ENCODE measurements at places on chromosomes 3 and 15.
A peak's percentile ranks its signal among the peaks of the same experiment; 100 is the strongest.

DNA sequence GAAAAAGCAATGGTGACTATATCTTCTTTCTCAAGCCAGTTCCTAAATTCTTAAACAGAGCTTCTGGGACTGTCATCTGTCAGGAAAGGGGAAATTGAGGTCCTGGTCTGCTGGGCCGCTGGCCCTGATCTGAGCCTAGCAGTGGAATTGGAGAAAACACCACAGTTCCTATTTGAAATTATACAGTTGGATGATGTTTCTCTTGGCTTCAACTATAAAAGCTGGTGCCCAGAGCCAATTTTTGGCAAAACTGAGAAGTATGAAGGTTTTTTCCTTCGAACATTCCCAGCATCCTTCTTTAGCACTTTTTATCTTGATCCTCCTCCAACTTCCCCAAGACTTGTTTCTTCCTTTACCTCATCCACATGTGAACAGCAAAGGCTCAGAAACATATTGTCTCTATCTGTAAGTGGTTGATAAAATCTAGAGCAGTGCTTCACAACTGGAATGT is 83.9 kb downstream of the CD47 start:
- DNase-seq, result no peak

DNA sequence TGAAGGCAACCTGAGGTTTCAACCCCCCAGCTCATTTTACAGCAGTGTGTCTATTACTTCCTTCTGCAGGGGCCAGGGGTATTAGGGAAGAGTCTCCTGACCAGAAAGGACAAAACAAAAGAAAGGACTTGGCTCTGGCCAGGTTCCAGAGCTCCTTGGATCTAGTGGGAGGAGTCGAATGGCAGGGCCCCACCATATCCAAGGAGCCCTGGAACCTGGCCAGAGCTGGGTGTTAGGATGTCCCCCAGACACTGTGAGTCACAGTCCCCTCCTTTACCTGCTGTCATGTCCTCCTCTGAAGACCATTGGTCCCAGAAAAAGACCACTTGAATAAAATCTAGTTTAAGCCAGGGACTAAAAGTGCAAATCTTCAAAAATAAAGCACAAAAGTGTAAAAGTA is 113.2 kb downstream of the EEFSEC start:
- DNase-seq, result no peak

- no peak for DNase-seq
These were observed at the start of gene ACSBG1 for GRCh38 chr15:78234515-78235040. Gene ACSBG1 (minus strand): TSS chr15:78234565. CDS start chr15:78234501, 64 bp downstream.

DNA sequence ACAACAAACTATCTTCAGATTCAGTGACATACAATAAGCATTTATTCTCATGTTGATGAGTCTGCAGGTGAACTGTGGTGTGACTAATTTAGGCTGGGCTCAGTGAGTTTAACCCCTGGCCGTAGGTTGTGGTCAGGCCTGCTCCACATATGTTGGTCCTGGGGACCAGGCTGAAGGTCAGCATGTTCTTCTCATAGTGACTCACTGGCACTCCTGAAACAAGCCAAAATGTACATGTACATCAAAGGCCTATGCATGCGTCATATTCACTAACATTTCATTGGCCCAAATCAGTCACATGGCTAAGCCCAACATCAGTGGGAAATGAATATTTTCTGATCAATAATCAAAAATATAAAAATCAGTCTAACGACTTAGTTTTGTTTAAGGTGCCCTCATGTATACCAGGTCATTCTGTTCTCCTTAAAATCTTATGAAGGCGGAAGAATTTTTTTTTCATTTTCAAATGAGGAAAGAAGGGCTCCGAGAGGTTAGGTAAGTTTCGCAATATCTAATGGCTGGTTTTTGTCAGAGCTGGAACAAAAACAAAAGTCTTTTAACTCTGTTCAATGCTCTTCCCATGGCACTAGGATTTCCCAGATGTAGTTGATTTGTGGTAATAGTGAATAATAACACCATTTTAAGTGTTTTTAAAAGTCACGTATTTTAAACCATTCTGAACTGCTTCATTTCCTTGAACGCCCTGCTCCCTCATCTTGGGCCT is 148.5 kb downstream of the MFSD1 start:
- DNase-seq, result no peak

- no peak for DNase-seq
These were observed 15.9 kb downstream of the COLQ start for GRCh38 chr3:15505479-15506165.

GRCh38 chr3:13470894-13471574 is 9.1 kb upstream of the HDAC11 start:
- peak; percentile 53 for DNase-seq

DNA sequence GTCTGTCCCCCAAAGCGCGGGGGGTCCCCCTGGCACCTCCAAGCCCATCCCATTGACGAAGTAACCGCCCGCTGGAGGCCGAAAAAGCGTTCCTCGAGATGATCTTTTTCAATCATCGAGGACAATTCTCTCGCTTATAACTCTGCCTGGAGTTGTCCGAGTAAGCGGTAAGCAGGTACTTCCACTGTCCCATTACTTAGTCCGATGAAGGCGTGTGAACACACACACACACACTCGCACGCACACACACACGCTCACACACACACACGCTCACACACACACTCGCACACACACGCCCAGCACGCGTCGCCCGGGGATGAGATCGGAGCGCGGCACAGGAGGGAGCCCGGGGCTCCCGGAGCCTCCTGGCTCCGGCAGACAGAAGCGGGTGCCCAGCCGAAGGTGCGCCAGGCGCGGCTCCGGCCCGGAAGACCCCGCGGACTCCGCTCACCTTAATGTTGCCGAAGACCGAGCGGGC is 430 bp downstream of the SLCO2A1 start:
- no peak for DNase-seq

GRCh38 chr3:133428552-133428951 is 28.7 kb downstream of the BFSP2 start:
- no peak for DNase-seq

DNA sequence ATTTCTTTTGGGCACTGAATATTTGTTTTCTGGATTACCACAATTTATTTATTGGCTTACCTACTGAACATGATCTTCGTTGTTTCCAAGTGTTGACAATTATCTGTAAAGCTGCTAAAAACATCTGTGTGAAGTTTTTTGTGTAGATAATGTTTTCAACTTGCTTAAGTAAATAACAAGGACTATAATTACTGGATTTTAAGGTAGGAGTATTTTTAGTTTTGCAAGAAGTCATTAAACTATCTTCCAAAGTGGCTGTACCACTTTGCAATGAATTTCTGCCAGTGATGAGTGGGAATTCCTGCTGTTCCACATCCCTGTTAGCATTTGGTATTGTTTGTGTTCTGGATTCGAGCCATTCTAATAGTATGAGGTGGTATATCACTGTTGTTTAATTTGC is 702.2 kb downstream of the MECOM start:
- no peak for DNase-seq

DNA sequence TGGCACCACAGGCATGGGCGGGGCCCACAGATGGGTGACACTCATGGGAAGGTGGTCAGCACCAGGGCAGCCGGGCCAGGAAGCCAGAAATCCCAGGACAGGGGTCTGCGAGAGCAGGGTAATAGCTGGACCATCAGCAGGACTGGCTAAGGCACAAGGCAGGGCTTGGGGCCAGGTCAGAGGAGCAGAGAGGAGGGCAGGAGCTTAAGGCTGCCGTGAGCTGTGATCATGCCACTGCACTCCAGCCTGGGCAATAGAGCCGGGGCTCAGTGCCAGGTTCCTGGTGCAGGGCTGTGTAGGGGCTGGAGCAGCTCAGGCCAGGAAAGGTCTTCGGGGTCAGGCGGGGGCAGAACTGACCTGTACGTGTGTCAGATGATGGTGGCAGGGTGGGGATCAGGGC is 64.2 kb upstream of the LINGO1 start:
- DNase-seq, result no peak

DNA sequence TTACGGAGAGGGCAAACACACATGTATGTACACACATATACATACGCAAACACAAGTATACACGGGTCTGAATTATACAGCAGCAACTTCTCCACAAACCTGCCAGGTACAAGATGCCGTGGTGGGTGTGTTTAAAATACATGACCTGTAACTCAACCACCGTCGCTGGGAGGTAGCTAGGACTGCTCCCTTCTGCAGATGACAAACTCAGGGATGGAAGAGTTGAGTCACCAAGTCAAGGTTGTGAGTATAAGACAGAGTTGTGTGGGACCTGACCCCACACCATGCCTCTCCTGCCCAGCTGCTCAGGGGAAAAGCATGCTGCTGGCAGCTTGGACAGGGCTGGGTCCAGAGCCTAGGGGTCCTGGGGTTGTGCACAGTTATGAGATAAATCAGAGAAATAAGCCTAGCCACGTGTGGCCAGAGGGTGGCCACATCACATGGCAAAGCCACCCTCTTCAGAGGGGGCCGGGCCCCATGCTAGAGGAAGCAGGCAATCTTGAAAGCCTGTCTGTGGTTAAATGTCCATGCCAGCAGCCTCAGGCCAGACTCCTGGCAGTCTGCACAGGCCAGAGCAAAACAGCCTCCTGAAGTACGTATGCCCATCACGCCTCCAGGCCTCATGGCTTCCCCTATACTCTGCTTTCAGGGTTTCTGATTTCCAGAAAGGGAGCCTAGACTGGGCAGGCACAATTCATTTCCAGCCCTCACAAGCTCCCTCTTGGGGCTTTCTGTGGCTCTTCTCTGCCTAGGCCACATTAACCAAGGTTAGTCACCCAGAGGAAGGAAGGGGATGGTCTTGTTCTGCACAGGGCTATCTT is 107.7 kb upstream of the RPL32 start:
- DNase-seq, result no peak

GRCh38 chr3:72702390-72702789 is 145.9 kb downstream of the SHQ1 start:
- no peak for DNase-seq

GRCh38 chr3:162353414-162353813 is 856.8 kb downstream of the OTOL1 start:
- no peak for DNase-seq

- peak; percentile 68 for DNase-seq
These were observed 394 bp downstream of the OSBPL10 start for GRCh38 chr3:31980530-31981205.

GRCh38 chr3:71128961-71129360 is 454.6 kb downstream of the FOXP1 start:
- DNase-seq, result no peak

- DNase-seq, result no peak
These were observed 84.7 kb upstream of the CPNE4 start for GRCh38 chr3:132119531-132119930.

DNA sequence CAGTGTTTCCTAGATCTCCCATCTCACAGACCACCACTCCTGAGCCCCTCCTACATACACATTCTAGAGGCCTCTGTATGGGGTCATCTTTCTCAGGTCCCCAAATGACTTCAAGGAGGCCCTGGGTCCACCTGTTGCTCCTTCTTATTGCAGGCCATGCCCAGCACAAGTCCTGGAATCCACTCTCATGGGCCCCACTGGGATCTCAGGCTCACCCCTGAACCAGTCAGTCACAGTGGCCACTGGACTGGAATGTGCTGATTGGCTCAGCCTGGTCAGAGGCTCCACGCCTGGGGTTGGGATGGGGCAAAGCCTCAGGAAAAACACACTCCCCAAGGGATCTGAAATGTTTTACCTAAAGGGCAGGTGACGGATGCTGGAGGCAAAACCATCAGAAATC is 55.7 kb downstream of the SPSB4 start:
- no peak for DNase-seq

DNA sequence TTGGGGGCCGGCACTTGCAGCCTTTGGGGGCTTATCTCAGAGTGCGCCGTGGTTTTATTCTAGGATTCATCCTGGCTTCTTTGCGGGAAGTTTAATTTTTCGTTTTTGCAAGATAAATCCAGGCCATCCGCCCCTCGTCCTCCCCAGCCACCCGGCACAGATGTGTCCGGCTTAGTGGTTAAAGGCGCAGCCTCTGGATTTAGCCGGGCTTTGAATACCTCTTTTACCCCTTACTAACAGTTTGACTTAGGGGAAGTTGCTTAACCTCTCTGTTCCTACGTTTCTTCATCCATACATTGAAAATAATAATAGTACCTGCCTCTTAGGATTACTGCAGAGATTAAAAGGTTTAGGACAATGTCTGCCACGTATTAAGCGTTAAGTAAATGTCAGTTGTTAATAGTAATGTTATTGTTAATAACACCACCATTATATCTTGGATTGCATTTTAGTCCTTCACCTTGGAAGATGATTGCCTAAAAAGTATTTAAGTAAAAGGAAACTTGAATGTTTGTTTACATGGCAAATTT is 714 bp downstream of the ECT2 start:
- DNase-seq, result peak; percentile 17

DNA sequence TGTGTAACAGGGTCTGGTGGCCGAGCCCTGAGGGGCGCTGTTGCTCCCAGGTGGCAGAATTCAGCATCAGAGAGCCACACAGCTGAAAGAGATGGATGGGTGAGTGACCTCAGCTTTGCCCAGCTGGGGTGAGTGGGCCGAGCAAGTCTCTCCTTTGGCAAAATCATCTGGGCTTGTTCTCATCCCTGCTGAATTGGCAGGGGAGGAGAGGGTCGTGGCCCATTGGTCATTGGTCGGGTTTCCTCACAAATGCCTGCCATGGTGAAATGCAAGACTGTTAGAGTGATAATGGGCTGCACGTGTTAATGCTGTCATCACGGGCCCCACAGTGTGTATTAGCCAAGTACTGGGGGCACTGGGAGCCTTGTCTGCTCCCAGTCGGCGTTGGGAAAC is 15.9 kb downstream of the ABHD2 start:
- no peak for DNase-seq

GRCh38 chr15:69557020-69557706 is 104.5 kb downstream of the RPLP1 start:
- no peak for DNase-seq

DNA sequence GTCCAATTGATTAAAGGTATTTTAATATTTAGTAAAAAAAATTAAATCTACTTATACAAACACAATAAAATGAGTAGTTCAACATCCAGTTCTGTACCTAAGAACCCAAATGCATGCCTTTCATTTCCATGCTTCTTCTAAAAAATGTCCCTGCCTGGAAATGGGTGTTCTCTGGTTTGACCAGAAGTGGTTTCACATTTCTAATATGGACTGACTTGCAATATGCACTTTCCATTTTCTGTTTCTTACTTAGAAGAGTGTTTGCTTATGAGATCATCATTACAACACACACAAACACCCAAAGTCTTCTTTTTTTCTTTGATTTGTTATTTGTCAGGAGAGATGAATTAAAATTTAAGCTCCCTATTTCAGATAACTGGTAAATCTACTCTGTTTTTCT is 879.6 kb downstream of the AGBL1 start:
- DNase-seq, result no peak

All from NCI-H510A treated with DMSO at 0.1 percent for 48 hours (cell line).